Activated T-cell treated with anti-CD3 and anti-CD28 coated beads, Interleukin-2, amount 50 U/mL, for 72 hours (primary cell): ENCODE measurements at places on chromosomes 3 and 15. TPM values are rescaled to one million over a fixed set of nuclear protein-coding genes. Genes with fewer than 3 reads are reported as not detected.

Gene VEPH1
- total RNA-seq: not detected

Gene BMF
- total RNA-seq: 23.7 TPM

- H3K4me3 ChIP-seq: no peak overlapping the region
- no peak for DNase-seq
- H3K27me3 ChIP-seq: no peaks in the 10 kb centered on the region
These were observed 214.4 kb downstream of the OCA2 start for GRCh38 chr15:27884726-27885125.

- no peaks in the 10 kb centered on the region for H3K36me3 ChIP-seq
- DNase-seq: no peak
- H3K27ac ChIP-seq: no peak overlapping the region
These were observed 696.9 kb downstream of the ZNF385D start for GRCh38 chr3:21054064-21054463.

DNA sequence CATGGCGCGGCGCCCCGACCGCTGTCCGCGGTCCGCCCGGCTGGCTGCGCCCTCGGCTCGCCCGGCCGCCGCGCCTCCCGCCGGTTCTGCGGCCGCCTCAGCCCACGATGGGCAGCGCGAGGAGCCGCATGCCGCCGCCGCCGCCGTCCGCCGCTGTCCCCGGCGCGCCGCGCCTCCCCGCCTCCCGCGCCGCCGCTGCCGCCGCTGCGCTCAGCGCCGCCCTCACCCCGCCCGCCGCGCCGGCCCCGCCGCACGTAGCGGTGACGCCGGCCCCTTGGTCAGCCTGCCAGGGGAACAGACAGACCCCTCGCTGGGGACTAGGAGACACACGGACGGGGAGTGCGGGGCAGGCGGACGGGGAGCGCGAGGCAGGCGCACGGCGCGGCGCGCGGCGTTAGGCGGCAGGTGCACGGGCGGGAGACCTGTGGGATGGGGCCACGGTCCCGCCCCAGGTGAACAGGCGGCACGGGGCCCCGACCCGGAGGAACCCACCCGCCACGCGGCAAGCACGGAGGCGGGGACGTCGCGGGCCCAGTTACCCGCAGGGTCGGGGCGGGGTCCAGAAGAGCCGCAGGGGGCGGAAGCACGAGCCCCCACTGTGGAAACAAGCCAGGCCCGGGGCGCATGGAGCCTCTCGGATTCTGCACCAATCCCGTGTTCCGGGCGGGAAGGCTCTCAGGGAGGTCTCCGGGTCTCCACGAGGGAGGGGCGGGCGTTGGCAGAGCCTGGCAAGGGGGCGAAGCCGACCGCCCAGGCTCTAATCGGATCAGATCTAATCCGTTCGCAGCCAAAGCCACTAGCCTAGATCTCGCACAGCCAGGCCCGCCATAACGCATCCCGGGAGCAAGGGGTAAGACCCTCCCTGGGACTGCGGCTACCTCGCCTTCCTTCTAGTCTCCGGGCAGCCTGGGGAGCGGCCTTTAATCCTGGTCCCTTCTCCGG is at the start of gene CSPG5:
Gene CSPG5, minus strand, starts transcription at position 175 of the 942 bp plus-strand sequence. Its CDS starts 172 bp downstream, at position 3.
- peaks cover 30% of the 10 kb centered on the region for H3K27me3 ChIP-seq
- no peaks in the 10 kb centered on the region for H3K36me3 ChIP-seq
- H3K4me1 ChIP-seq: no peaks in the 10 kb centered on the region
- H3K27ac ChIP-seq: no peak within 1 kb of the TSS
